Aorta (tissue), 5 donors: ENCODE measurements at places on chromosomes 4 and X. TPM values are rescaled to one million over a fixed set of nuclear protein-coding genes. Genes with fewer than 3 reads are reported as not detected.

DNA sequence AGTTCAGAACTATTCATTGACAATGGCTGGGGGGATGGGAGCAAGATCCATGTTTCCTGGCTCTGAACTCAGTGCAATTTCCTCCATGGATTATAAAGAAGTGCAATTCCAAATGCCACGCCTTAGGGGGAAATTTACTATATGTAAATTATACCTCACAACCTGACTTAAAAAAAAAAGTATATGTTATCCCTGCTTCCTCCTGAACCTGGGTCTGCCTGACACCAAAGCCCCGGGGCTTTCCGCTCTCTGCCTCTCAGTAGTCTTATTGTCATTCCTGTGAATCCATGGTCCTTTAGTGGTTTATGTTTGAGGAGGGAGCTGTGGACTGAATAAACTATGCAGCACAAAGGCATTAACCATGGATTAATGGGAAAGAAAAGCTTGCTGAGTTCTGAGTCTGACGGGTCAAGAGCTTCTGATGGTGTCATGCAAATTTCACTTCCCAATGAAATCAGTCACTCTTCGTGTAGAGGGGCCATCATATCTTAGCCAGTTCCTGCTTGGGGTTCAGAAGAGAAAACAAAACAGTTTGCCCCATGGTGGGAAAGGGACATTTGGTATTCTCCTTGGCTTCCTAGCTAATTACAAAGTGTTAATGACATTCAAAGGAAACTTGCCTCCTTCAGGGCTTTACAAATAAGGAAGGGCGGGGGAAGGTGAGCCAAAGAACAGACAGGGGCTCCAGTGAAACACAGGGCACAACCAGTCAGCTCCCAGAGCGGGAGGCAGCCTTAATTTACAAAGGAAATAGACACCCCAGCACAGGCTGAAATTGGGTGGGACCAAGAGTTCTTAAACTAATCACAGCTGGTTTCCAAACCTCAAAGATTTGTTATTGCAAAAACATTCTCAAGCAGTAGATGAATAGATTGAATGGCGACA lies 14.3 kb downstream of the FAM9C start:
- no peak for DNase-seq

- DNase-seq = no peak
These were observed 321.0 kb upstream of the CXXC4 start for GRCh38 chr4:104815665-104816064.

GRCh38 chr4:81512757-81513501 lies 41.2 kb upstream of the RASGEF1B start:
- DNase-seq = no peak

DNA sequence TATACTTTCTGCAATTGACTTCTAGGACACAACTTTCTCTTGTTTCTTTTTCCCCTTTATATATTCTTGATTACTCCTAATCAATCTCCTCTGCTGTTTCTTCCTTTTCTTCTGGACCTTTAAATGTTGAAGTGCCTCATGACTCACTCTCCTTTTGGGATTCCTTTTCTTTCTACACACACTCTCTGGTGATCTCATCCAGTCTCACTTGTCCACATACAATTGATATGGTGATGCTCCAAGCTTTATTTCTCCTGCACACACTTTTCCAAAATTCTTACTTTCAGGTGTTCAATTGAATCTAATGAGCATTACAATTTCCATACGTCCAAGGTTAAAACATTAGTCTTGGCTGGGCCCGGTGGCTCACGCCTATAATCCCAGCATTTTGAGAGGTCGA lies 794.8 kb upstream of the EPHA5 start:
- no peak for DNase-seq

- DNase-seq = no peak
These were observed 1.3 kb upstream of the FAT4 start for GRCh38 chr4:125313497-125313896.

ARAP2 gene
- polyA plus RNA-seq = 0.26 TPM
